IPS DF 6.9 (cell line): ENCODE measurements at places on chromosomes 5 and 9.

DNA sequence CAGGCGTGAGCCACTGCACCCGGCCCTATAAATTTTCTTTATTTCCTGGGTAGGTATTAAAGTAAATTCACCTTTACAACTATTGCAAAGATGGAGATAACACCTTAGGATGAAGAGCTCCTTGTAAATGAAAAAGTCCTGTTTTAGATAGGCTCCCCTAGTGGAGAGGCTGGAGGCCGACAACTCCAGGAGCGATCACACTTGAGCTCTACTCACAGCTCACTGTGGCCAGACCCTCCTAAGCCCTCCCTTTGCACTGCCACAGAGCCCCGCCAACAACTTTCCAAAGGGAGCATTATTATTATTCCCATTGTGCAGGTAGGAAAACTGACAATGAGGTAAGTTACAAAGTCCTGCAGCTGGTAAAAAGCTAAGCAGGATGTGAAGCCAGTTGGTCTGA, 139.1 kb upstream of the ERCC6L2 start:
- no peak for DNase-seq

DNA sequence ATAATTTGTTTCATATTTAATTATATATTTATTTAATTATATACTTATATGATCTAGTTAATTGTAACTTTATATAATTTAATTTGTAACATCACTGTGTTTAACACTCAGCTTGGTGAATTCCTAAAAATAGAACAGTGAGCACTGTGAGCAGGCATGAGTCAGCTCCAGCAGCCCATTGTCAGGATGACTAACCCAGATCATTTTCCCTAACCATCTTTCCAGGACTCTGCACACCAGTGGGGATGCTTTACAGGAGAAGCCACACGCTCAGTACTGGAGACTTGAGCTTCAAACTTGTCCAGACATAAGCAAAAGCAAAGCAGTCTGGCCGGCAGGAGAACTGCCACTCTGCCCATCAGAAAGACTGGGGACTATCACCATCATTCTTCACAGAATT, 446.2 kb upstream of the TRPC7 start:
- DNase-seq, result no peak

- DNase-seq, result no peak
Observed at GRCh38 chr9:28264368-28264767, 691.1 kb upstream of the C9orf72 start.

DNA sequence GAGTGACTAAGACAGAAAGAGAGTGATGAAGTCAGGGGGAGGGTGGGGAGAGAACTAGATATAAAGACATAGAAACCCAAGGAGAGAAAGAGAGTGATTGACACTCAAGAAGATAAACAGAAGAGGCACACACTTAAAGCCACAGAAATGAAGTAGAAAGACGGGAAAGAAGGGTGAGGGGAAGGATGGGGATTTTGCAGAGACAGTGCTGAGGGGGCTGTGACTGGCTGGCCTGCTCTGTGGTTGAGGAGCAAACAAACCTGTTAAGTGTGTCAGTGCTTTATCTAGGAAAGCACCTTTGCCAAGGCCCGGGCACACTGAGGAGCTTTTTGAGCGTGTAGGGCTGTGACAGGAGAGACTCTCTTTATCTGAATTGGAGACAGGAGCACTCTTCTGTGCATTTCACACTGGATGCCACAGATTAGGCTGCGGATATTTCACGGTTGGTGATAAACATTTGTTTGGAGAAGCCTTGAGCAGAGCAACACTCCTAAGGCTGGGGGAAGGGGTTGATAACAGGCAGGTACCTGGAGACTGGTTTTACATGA, 109.1 kb downstream of the DOCK2 start:
- DNase-seq, result no peak

DNA sequence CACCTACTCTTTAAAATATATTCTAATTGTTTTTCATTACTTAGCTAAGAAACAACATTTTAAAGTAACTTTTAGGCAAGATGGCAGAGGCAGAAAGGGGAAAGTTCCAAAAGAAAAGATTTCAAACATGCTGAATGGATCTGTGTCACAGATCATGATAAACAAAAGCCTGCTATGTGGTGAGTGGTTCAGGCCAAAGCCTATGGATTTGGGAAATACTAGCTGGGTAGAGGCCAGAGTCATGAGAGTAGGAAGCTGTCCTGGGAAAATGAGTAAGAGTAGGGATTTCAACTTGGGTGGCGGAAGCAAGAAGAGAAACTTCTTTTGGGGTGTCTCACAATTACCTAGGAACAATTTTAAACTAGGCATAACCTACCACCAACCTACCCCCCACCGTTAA, 68.7 kb upstream of the GRHPR start:
- no peak for DNase-seq

- DNase-seq, result no peak
Observed at GRCh38 chr9:20559231-20559890, 62.9 kb downstream of the MLLT3 start.

- DNase-seq, result no peak
Observed at GRCh38 chr5:121497176-121497575, 354.5 kb upstream of the FTMT start.

DNA sequence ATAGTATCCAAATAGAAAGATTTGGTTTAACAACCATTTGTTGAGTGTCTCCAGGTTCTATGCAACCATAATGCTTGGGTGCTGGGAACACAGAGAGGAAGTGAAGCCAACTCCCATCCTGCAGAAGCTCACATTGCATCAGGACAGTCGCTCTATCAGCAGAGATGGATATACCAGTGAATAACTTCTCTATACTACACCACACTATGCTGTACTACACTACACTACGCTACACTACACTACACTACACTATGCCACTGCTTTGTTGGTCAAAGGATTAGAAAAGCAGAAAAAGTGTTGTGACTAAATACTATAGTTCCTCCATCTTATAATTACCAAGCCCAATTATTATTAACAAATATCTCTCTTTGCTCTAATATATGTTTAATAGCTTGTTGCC, 89.2 kb upstream of the PRRC1 start:
- no peak for DNase-seq

GRCh38 chr5:72308853-72309191, 11.2 kb downstream of the MRPS27 start:
- DNase-seq, result no peak

GRCh38 chr5:79705632-79706031, 16.0 kb downstream of the CMYA5 start:
- DNase-seq, result no peak

GRCh38 chr9:32832346-32832745, 49.0 kb downstream of the TMEM215 start:
- DNase-seq, result no peak

- no peak for DNase-seq
Observed at GRCh38 chr5:150508277-150508640, 328 bp downstream of the NDST1 start.

DNA sequence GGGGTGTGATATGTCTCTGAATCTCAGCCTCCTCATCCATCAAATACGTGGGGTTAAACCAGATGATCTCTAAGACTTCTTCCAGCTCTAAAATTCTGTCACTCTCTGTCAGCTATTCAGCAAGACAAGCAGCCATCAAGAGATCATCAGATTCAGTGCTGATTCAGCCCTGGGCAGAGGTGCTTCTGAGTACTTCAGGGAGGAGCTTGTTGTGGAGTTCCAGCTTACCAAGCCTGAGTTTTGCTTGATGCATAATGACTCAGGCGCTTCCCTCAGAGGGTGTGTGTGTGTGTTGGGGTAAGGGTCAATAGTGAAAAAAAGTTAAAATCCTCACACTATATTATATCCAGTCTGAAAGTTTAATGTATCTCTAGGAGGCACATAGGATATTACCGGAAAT, 29.6 kb upstream of the TAF1L start:
- no peak for DNase-seq
